ENCODE measurements at places on chromosomes 3 and 15.

DNA sequence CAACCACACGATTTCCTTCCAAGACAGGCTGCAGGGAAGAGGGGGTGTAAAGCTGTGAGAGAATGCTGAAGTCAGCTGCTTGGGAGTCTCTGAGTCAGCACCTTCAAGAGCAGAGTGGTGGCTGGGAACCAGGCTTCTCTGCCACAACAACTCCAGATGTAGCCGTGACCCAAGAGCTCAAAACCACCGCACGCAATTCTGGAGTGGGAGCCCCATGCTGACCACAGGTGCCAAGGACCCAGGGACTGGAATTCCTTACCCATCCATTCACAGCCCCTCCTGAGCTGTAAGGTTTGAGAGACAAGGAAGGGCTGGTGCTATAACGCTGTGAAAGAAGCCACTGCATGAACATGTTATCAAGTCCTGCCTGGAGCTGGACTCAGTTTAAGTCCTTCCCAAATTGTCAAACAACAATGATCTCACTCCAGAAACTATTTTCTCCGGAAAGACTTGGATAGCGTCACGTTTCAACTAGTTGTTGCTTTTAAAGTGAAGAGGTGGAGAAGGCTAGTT is 61.4 kb downstream of the UMPS start:
- DNase-seq: peak; percentile 96

GRCh38 chr15:24039683-24040082 is 352.6 kb upstream of the NDN start:
- no peak for DNase-seq

DNA sequence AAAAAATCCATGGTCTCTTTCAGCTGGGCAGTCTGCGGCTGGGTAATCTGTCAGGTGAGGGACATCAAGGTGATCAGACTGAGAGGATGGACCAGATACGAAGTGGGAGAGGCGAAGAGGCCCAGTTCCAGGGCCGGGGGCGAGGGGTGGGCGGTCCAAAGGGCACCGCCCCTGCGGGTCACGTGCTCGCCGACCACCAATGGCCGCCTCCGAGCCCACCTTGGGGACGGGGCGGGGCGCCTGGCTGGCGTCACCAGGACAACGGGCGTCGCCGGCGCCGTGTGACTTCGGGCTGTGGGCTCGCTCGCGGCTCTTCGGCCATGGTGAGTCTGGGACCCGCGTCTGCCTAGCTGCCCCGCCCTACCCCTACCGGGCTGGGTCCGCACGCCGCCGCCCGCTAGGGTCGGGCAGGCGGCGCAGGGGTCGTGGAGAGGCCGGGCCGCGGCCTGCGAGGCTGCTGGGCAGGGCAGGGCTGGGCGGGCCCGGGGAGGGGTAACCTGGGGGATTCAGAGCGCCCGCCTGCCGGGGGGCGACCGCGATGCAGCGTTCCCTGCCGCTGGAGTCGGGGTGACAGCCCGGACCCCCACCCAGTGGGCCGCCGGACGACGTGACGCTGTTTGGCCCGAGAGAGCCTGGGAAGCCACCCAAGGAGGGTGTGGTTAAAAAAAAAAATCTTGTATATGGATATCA is at the start of gene FBXL2:
Gene FBXL2 (plus strand): TSS at position 250 of the 690 bp plus-strand sequence. CDS start 71 bp downstream, at position 321.
- peak; percentile 70 for DNase-seq

- DNase-seq: no peak
Observed at GRCh38 chr3:23607184-23607847, 198.4 kb upstream of the UBE2E1 start.

DNA sequence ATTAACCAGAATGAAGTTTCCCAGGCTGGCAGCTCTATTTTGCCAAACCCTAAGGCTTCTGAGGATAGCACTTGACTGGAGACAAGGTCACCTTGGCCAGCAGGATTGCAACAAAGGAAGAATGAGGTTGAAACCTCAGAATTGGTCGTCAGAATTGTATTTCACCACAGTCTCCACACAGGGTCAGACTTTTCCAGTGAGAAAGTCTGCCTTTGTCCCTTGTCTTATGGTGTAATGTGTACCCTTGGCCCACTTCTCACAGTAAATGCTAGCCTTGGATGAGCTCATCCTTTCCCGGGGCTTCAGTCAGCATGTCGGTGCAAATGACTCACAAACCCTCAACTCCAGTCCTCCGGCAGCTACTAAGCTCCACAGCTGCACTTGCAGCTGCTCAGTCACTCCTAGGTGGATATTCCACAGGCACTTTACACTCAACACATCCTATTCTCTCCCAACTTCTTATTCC is 19.7 kb downstream of the SSR3 start:
- peak; percentile 98 for DNase-seq

DNA sequence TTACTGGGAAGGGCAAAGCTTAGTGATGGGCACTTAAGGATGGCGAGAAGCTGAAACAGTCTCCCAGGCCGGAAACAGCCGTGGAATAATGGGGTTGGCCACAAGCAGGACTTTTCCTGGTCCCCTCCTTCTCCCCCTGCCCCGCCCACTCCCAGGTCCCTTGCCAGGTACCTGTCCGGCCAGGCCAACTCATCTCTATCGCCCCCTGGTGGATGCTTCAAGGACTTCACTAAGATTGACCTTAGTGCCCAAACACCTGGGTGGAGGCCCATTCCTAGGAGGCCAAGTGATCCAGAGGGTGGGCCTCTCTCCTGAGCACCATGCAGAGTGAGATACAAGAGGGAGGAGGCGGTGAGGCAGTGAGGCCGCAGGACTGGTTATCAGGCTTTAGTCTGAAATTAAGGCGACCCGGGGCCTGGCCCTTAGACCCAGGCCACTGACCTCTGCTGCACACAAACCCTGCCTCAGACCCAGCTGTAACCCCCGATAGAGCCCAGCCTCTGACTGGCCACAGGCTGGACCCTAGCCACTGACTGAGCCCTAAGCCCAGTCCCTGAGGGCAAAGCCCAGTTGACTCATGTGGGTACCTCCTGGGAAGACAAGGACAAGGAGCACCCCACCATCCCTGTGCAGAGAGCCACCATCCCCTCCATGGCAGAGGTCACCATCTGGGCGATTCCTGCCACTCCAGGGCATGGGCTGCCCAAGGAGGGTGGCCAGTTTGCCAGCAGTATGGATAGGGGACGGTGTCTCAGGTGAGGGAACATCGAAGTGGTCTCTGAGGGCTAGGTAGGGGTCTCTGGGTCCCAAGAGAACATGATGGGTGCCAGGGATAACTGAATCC is 37.6 kb downstream of the VIPR1 start:
- DNase-seq: peak; percentile 17

GRCh38 chr3:16319307-16319706 is 54.3 kb downstream of the OXNAD1 start:
- DNase-seq: no peak

DNA sequence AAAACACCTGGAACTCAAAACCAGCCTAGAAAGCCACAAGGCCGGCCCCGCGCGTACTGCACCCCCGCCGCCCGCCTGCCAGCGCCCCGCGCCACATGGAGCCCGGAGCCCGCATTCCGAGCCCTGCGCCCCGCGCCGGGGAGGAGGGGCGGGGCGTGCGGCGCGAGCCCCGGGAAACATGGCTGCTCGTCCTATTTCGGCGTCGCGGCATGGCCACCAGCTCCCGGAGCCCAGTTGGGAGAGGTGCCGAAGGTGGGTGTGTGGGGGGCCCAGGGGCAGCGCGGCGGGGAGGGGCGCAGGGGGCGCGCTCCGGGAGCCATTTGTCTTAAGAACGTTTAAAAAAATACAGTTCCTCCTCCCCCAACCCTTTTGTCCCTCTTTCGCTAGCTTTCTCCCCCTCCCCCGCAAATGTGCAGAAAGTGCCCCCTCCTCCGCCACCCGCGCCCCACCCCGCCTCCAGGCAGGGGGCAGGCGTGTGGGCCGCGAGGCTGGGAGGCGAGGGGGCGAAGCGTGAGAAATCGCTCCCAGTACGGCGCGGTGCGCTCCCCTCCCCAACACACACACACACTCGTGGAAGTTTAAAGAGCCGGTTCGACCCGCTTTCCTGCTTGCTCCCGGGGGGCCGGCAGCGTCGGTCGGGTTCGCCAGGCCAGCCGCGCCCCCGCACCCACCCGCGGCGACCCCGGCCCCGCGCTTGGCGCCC is 2.5 kb downstream of the ANP32A start:
- DNase-seq: peak; percentile 81

- DNase-seq: no peak
Observed at GRCh38 chr3:15010664-15011063, 54.5 kb downstream of the MRPS25 start.

GRCh38 chr3:101433652-101434051 is 79.4 kb downstream of the SENP7 start:
- no peak for DNase-seq

DNA sequence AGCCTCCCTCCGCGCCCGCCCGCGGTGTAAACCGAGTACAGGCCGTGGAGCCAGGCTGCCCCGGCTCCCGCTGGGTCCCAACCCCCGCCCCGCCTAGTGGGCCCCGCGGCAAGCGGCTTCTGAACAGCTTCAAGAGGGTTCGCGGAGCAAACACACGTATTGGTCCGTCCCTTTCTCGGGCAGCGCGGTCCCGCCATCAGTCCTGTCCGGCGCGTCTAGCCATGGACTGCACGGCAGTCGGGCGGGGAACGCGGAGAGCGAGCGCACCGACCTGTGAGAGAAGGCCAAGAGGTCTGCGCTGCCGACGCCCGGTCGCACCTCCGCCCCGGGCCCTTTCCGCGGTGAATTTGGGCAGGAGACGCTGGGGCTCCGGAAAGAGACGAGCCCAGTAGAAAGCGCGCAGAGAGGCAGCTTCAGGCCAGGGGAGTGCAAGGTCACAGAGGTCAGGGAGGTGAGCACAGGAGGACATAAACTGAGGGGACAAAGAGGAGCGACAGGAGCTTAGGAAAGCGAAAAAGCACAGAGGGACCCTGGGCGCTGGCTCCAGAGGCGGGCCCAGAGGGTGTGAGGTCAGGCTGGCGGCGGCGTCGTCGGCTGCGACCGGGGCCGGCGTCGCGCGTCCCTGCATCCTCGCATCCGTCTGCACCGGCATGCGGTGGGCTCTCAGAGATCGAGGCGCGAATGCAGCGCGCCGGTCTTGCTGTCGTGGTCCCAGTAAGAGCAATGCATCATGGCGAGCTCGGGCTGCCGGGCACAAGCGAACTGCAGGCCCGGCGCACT is 1.8 kb downstream of the FOXL2 start:
- DNase-seq: no peak

DNA sequence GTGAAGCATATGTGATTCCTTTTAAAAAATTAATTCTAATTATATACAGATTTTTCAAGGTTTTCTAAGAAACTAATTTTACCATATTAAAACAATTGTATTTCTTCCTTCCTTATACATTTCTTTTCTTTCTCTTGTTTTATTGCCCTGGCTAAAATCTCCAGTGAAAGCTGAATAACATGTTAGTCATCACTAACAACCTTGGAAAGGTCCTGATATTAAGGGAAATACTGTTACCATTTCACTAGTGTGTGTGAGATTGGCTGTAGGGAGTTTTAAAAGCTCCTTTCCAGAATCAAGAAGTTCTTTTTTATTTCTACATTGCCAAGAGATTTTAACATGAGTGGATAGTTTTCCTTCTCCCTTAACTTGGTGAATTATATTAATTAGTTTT is 229.7 kb upstream of the EIF1B start:
- peak; percentile 58 for DNase-seq

DNA sequence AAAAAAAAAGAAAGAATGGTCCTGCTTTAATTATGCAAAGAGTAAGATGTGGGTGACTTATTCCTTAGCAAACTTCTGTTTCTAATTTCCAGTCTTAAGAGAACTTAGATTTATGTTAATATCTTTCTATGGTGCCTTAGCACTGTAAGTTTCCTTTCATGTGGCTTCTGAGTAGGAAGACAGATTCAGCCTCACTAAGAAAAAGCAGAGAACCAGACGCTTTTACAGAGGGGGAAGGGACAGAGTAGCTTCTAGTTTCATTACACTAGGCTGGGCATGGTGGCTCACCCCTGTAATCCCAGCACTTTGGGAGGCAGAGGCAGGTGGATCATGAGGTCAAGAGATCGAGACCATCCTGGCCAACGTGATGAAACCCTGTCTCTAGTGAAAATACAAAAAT is 95.0 kb downstream of the DHX30 start:
- no peak for DNase-seq

- peak; percentile 64 for DNase-seq
Observed at GRCh38 chr3:30752970-30753369, 141.5 kb downstream of the GADL1 start.

GRCh38 chr15:70826634-70827033 is 27.3 kb downstream of the LARP6 start:
- peak; percentile 89 for DNase-seq

GRCh38 chr3:8416965-8417364 is 84.7 kb upstream of the LMCD1 start:
- peak; percentile 20 for DNase-seq

DNA sequence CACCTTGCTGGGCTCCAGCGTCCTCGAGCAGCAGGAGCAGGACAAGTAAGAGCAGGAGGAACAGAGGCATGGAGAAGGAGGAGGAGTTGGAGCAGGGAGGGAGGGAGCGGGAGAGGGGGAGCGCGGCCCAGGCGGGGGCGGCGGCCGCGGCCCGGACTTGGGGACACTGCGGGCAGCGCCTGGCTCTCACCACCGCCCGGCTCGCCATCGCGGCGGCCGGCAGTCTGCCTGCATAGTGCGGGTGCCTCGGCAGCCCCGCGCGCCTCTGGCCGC is 440 bp downstream of the DCBLD2 start:
- DNase-seq: peak; percentile 56

DNA sequence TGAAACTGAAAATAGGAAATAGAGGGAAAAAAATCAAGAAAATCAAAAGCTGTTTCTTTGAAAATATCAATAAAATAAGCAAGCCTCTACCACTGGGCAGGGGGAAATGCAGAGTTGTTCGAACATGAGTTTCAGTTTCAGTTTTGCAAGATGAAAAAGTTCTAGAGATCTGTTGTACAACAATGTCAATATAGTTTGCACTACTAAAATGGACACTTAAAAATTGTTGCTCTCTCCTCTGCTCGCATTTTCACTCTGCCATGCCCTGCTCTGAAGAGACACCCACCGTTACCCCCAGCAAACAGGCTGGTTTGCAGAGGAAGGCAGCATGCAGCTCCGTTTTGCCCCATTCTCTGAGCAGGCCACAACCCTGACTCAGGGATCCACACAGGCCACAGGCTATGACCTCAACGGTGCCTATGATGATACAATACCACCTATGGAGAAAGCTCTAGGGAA is 64.5 kb downstream of the ZNF148 start:
- no peak for DNase-seq

DNA sequence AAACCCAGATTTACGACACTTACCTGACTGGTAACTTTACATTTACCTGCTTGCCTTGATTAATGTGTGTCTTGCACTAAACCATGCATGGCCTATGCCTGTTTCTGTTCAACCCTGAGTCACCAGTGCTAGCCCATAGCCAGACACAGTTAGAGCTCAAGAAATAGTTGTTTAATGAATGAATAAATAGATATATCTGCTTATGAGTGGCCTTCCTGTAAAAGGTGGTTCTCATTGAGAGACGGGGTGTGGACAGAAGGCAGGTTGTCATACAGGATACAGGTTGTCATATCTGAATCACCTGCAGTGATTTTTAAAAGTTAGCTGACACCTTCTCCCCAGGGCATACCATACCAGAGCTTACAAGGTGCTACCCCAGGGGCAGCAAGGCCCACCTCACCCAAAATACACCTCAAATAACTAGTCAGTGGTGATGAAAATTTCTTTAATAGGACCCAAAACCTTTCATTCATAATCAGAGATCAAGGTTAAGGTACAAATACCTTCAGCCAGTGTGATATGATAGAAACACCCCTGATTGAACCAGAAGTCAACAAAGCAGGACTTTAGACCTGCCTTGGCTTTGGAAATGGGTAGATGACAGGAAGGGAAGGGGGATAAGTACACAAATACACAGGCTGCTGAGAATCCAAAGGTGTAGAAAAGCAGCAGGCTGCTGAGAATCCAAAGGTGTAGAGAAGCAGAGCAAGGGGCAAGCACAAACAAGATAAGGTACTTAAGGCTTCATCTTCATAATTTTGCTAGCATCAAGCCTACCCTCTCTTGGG is 45.4 kb upstream of the TSC22D2 start:
- DNase-seq: no peak

GRCh38 chr3:132690040-132690439 is 29.9 kb downstream of the UBA5 start:
- DNase-seq: no peak
